CD8-positive, alpha-beta T cell (primary cell): ENCODE measurements at places on chromosomes 1 and 21. TPM values are rescaled to one million over a fixed set of nuclear protein-coding genes. Genes with fewer than 3 reads are reported as not detected.

The LCE3E gene
- not detected for total RNA-seq

The S100A7A gene
- not detected for total RNA-seq

The FAM72D gene
- total RNA-seq = not detected

The KIAA0040 gene
- 9.6 TPM for total RNA-seq

The LRRC8D gene
- 14.2 TPM for total RNA-seq

DNA sequence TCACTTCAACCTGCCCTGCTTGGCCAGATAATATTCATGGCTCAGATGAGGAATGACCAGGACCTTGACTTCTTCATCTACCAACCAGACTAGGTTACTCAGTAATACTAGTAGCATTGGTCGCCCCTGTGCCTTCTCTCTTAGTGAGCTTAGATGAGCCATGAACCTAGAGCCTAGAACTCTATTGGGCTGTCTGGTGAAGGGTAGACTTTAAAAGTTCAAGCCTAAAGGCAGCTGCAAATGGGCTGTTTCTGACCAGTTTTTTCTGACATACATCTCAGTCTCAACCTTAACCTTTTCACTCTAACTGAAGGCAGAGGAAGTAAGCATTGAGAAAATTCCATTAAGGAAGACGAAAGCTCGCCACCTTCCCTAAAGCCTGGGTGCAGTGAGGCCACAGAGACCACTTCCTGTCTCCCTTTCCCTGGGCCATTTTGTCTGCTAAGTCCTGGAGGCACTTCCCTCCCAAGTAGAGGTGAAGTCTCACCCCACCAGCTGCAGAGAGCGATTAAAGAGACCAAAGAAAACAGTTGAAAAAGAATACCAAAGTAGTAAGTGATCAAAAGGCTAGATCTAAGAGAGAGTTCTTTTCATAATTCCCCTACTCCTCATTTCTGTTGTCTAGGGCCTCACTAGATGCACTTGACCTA is 53.3 kb downstream of the MTR start:
- no peak for DNase-seq

- DNase-seq = no peak
Measured at GRCh38 chr21:34510148-34511142, 1.6 kb downstream of the KCNE1 start.

DNA sequence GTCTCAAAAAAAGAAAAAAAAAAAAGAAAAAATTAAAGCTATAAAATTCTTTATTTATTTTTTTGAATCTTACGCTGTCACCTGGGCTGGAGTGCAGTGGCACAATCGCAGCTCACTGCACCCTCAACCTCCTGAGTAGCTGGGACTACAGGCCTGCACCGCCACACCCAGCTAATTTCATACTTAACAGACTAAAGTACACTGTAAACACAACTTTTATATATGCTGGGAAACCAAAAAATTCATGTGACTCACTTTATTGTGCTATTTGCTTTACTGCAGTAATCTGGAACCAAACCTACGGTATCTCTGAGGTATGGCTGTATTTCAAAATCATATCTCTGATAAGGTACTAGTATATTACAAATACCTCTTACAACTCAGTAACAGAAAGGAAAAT is 40.3 kb downstream of the HSF2BP start:
- no peak for DNase-seq

DNA sequence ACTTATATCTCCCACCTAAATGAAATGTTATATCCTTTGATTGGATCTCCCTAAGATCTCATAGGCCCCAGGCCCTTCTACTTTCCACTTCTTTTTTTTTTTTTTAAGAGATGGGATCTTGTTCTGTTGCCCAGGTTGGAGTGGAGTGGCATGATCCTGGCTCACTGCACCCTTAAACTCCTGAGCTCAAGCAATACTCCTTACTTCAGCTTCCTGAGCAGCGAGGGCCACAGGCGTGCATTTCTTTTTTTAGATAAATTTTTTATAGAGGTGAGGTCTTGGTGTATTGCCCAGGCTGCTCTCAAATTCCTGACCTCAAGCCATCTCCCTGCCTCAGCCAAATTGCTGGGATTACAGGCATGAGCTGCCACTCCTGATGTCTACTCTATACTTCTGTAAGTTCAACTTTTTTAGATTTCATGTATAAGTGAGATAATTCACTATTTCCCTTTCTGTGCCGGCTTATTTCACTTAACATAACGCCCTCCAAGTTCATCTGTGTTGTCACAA is 987.5 kb upstream of the NCAM2 start:
- no peak for DNase-seq

DNA sequence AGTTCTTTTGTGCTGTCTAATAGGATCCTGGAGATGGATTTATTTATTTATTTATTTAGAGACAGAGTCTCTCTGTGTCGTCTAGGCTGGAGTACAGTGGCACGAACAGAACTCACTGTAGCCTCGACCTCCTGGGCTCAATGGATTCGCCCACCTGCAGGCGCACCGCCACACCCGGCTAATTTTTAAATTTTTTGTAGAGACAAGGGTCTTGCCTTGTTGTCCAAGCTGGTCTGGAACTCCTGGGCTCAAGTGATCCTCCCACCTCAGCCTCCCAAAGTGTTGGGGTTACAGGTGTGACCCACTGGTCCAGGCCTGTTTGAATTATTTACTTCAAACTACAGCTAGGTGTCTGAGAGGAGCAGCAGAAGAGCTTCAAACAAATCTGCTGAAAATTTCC is 9.6 kb upstream of the SPEN start:
- DNase-seq = no peak

GRCh38 chr1:41509270-41509671 is 24.8 kb upstream of the EDN2 start:
- DNase-seq = no peak

DNA sequence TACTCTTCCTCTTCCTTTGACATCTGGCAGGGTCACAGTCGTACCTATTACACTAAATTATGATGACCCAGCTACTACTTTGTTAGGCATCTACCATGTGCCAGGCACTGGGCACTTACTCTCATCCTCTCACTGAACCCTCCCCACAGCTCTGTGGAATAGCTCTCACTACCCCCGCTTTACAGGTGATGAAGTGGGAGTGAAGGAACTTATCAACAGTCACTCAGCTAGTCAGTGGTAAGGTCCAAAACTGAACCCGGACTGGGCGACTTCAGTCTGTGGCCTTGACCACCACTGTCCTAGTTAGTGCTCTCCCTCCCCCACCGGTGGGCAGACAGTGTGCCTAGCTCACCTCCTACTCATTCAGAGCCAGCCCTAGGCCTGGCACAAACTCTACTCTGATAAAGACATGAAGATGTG is 12.3 kb downstream of the ADGRB2 start:
- no peak for DNase-seq

DNA sequence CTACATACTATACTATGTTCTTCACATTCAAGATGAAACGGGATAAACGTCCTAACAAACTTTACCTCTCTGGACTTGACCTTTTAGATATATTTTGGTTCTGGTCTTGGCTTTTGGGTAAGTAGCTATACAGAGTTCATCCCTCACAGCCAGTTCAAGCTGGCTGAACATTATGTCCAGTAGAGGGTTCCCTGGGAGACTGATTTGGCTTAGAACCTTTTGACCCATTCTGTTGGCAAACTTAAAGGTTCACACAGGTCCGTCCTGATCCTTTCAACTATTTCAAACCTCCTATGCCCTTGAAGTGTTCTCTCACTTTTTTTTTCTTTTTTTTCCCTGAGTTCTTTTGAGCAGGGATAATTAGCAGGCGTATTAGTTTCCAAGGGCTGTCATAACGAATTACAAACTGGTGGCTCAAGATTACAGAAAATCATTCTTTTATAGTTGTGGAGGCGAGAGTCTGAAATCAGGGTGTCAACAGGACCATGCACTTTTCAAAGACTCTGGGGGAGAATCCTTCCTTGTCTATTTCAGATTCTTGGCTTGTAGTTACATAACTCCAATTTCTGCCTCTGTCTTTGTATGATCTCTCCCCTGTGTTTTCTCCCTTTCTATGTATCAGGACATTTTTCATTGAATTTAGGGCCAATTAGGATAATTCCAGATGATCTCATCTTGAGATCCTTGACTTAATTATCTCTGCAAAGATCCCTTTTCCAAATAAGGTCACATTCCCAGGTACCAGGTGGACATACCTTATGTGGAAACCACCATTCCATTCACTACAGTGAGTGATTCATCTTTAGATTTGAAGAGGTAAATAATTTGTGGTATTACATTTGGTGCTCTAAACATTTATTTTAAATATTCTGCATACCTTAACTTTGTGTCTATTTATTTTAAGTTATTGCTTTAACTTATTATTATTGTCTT is 257.4 kb upstream of the USP25 start:
- DNase-seq = no peak

- DNase-seq = peak; percentile 25
Measured at GRCh38 chr1:242467556-242468145, 56.8 kb downstream of the PLD5 start.

DNA sequence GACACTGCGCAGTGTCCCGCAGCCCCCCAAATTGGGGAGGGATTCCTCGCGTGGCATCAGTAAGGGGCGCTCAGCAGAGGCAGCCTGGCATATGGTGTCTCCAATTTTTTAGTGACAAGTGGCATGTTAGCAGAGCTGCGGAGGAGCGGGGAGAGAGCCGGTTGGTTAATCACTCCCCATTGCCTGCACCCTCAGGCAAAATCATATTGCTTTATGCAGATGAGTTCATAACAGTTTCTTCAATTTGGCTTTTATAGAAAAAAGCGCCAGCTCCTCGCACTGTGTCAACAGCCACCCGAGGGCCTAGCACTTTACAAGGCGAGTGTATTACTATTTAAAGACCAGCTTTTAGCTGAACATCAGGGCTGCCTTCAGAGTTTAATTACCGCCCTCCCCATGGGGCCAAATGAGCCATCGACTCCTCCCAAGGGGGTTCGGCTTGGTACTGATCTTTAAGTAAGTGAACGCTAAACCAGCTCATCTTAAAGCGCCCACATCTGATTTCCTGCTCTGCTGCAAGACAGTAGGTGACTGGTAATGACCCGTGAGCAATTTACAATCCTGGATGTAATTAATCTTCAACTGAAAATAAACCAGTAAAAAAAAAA is 298.9 kb downstream of the DSCAM start:
- no peak for DNase-seq

DNA sequence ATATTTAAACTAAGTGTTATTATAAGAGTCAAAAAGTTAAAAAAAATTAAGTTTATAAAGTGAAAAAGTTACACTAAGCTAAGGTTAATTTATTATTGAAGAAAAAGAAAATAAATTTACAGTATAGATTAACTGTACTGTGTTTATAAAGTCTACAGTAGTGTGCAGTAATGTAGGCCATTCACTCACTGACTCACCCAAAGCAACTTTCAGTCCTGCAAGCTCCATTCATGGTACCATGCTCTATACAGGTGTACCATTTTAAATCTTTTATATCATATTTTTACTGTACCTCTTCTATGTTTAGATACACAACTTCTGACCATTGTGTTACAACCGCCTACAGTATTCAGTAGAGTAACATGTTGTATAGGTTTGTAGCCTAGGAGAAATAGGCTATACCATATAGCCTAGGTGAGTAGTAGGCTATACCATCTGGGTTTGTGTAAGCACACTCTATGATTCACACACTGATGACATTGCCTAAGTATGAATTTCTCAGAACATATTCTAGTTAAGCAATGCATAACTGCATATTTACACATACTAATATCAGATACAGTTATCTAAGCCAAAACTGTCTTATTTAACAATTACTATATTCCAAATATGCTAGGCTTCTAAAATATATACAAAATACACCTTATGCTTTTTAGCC is 80.6 kb upstream of the GFI1 start:
- no peak for DNase-seq
